ENCODE measurements at places on chromosomes 5 and 9.
A peak's percentile ranks its signal among the peaks of the same experiment; 100 is the strongest.

DNA sequence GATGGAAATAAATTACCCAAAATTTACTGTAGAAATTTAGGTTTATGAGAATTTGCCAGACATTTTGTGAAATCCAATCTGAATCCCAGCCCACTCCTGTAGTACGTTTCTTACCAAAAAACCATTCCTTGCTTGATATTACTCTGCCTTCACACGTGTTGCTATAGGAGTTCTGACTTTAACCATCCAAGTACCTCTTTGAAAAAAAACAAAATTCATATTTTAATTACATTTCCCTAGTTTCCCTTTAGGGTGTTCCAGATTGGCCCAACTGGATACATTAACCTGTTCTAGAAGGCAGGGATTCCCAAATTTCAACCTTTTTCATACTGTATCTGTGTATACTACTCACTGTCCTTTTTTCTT is 1.4 kb upstream of the PJA2 start:
- no peak for DNase-seq

GRCh38 chr9:87515006-87515405 is 17.3 kb downstream of the DAPK1 start:
- DNase-seq: peak; percentile 25

GRCh38 chr5:96687812-96688453 is 25.8 kb downstream of the CAST start:
- DNase-seq: peak; percentile 77

DNA sequence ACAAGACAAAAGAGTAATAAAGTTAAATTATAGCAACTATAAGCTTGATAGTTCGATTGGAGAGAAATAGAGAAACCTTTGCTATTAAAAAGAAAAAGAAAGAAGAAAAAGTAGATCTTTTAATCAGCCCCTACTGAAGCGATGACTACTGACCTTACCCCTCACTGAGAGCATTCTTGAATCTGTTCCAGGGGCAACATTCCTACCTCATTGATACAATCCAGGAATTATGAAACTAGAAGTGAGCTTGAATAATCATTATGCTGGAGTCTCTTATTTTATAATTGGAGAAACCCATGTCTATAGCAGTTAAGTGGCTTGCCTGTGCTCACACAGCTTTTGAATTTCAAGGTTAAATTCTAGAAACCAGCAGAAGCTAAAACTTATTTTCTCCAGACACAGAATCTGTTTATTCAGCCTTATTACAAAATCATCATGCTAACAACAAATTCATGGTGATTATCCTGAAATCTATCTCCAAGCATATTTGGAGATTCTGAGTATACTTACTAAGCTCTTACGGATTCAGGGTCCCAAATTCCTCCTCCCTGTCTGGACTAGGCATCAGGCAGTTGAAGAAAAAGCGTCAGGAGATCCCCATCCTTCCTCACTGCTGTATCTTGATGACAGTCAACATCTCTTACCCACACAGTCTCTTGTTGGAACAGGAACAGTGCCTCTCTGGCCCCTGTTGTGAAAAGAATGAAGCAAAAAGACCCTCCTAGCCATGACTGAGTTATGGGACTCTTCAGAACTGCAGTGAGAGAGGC is 547.6 kb upstream of the WWC1 start:
- peak; percentile 87 for DNase-seq

GRCh38 chr9:4073371-4073770 is 226.5 kb downstream of the GLIS3 start:
- no peak for DNase-seq

DNA sequence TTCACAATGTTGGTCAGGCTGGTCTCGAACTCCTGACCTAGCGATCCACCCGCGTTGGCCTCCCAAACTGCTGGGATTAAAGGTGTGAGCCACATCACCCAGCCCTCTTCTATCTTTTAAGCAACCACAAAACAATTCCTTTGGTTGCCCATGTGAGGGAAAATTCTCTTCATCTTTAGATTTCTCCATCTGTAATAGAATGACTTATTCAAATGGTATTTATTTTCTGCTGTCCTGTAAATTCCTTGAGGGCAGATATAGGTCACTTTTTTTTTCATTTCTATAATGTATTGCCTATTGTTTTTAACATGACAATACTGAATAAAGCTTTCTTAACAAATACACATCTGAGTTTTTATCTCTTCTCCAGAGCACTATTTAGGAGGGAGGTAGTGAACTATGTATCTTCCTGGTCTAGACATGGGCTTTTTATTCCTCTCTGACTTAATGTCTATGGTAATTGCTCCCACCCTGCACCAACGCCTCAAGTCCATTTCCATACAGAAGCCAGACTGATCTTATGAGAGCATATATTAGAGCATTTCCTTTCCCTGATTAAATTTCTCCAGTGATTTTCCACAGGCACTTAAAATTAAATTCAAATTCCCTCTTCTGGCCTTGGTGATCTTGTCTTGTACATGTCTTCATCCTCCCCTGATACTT is 595.6 kb downstream of the CAAP1 start:
- peak; percentile 78 for DNase-seq

GRCh38 chr5:151691706-151692105 is 5.0 kb upstream of the SPARC start:
- peak; percentile 22 for DNase-seq

DNA sequence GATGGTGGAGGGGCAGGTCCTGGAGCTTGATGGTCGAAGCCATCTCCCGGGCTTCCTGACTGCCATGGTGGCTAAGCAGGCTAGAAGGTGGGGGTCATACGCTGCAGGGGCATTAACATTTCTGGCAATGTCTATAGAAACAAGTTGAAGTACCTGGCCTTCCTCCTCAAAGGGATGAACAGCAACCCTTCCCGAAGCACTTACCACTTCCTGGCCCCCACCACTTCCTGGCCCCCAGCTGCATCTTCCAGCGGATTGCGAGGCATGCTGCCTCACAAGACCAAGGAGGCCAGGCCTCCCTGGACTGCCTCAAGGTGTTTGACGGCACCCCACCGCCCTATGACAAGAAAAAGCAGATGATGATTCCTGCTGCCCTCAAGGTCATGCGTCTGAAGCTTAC is 97.0 kb upstream of the MOCS2 start:
- DNase-seq: no peak

GRCh38 chr9:37926737-37927118 is 22.8 kb upstream of the SLC25A51 start:
- no peak for DNase-seq

DNA sequence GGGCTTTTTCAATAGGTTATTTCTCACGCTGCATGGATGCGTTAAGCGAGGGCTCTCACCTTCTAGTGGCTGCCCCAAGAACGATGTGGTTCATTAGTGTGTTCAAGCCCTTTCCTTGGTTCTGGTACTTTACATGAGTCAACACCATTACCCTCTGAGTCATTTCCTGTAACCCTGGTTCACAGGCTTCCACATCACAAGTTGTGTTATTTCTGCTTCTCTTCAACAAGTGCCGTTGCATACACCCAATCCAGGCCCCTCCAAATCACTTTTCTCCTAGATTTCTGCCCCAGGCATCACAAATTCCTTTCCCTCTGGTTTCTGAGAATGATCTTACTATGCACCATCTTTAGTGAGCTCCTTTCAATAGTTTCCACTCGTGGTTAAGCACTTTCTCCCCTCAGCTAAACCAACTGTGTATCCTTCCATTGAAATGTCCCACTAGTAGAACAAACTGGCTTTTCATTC is 69.5 kb upstream of the RAD23B start:
- peak; percentile 99 for DNase-seq

DNA sequence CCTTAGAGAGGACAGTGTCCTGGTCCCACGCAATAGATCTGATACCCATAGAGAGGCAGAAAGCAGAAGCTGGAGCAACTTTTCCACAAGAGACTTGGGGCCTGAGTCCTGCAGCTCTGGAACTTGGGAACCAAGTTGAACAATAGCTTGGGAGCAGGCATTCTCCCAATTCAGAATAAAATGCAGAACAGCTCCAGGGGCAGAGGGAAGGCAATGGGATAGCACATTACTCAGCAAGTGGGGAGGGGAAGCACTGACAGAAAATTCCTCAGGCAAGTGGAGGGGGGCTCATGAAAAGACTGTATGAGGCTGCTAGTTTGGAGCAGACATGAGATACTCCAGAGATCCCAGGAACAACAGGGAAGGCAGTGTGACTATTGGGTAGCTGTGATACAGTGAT is 513.6 kb downstream of the HINT1 start:
- no peak for DNase-seq

- DNase-seq: no peak
Observed at GRCh38 chr5:57662991-57663390, 180.4 kb upstream of the ACTBL2 start.

- peak; percentile 95 for DNase-seq
Observed at GRCh38 chr9:76414661-76415060, 20.4 kb upstream of the RFK start.

GRCh38 chr9:82991671-82992070 is 71.3 kb downstream of the RASEF start:
- DNase-seq: no peak

DNA sequence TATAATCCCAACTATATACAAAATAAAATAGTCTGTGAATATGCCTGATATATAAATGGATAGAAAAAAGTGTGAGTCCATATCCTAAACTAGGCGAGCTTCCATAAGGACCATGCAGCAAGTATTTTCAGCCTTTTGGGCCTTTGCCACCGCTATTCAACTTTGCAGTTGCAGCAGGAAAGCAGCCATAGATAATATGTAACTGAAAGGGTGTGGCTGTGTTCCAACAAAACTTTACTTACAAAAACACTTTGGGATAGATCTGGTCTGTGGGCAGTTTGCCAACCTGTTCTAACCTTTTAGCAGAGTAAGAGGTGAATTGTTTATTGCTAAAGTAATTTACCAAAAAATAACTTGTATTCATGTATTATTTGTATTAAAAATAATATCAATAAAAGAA is 127.8 kb upstream of the GPR151 start:
- no peak for DNase-seq

DNA sequence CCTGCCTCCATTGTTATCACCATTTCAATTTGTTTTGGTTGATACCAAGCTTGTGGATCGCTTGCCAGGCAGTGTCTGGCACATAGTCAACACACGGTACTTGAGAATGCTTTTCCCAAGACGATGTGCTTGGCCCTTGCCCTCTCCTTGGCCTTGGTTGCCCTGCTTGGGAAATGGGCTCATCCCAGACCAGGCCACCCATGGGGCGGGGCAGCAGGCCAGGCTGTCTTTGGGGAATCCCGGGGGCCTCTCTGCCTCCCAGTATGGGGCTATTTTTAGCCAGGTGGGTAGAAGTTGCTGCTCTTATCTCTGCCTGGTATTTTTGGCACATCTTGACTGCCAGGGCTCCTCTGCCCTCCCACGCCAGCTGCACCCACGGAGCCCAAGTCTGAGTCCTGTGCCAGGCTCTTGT is 49.9 kb downstream of the LMX1B start:
- no peak for DNase-seq

GRCh38 chr5:151388960-151389359 is 41.6 kb upstream of the SLC36A2 start:
- DNase-seq: no peak

DNA sequence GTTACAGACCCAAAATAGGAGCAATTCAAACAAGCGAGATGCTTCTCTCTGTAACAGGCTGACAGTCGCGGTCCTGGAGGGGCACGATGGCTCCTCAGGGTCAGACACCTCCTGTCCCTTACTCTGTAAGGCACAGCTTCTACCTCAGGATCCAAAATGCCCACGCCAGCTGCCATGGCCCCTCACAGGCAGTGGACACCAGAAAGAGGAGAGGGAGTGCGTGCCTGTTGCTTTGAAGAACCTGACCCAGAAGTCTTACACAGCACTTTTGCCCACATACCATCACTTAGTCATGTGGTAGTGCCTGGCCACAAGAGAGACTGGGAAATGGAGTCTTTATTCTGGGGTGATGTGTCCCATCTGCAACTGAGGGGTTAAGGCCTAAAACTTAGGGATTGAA is 11.6 kb upstream of the ABL1 start:
- peak; percentile 63 for DNase-seq

GRCh38 chr9:4755026-4755609 is 14.1 kb upstream of the AK3 start:
- no peak for DNase-seq

DNA sequence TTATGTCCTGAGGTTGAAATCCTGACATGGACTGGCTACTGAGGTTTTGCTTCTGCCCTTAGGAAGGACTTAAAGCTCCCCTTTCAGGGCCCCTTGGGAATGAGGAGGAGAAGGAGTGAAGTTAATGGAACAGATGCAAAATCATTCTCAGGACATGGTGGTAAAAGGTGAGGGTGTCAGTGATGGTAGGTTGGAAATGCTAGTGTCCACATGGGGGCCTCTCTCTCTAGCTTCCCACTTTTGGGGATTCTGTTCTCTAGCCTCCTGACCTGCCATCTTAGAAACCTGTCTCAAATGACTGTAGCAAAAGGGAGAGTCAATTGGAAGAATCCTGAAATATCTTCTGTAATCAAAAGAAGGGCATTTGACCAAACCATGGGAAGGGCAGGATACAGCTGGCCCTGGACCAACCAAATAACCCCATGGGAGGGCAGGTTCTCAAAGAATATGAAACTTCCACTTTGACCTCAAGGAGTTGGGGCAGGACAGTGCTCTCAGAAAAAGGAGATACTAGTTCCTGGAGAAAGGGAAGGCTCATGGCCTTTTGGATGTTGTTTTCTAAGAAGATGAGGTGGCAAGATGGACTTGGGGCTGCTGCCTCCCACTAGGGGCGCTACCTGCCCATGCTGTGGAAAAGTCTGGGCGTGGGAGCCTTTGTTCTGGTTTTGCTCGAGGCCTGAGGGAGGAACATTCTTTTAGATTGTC is 21.2 kb upstream of the MLANA start:
- no peak for DNase-seq

DNA sequence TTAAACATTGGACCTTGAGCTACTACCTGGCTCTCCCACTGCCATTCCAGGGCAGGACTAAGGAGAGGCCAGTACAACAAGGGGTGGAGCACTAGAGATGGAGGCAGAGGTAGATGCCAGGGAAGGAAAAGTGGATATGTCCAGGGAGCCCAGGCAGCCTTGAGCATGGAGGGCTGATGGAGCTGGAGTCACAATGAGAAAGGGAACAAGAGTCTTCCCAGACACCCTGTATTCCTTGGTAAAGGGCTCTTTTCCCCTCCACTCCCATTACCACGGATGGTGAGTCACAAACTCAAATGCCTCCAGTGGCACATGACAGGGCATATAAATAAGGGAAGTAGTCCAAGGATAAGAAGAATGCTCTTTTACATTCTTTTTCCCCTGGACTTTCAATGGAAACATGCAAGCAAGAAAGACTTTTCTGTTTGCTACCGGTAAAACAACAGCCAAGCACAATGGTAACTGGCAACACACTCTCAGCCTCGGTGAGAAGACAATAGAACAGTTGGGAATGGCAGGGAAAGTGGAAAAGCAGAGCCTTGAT is 16.7 kb downstream of the ERAP1 start:
- DNase-seq: peak; percentile 47

DNA sequence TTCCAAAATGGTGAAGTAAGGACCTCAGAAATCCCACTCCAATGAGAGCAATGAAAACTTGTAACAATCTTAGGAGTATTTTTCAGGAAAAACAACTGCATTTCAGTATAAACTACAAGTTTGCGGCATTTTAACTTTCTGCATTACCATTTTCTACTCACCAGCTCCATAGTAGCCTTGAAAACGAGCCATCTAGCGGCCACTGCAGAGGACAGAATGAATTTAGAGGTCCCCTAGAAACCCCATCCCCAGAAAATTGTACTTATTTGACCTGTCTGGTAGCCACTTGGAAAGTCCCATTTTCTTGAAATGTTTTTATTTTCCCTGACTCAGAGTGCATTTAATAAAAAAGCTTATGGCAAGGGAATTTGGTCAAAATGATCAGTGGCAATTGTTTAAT is 205.4 kb upstream of the ITGA1 start:
- no peak for DNase-seq

Data from iris pigment epithelial cell (primary cell).